ENCODE measurements at places on chromosomes 6 and 20. TPM values are rescaled to one million over a fixed set of nuclear protein-coding genes. Genes with fewer than 3 reads are reported as not detected.

The AMD1 gene
- 51.9 TPM for total RNA-seq

The CYP24A1 gene
- not detected for total RNA-seq

The RHAG gene
- total RNA-seq = not detected

The OXT gene
- total RNA-seq = not detected
